ENCODE measurements at places on chromosomes 16 and 17.

DNA sequence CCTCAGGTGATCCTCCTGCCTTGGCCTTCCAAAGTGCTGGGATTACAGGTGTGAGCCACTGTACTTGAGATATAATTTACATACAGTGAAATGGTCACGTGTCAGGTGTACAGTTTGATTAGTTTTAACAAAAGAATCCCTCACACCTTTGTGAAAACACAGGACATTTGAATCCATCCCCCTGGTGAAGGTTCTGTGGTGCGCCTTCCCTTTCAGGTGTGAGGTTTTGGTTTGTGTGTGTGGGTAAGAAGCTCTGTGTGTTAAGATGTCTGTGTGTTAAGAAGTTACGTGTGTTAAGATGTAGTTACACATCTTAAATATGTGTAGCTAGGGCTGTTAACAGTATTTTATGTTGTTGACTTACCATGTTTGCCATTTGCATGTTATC, 4.4 kb downstream of the SEC14L1 start:
- DNase-seq, result no peak

DNA sequence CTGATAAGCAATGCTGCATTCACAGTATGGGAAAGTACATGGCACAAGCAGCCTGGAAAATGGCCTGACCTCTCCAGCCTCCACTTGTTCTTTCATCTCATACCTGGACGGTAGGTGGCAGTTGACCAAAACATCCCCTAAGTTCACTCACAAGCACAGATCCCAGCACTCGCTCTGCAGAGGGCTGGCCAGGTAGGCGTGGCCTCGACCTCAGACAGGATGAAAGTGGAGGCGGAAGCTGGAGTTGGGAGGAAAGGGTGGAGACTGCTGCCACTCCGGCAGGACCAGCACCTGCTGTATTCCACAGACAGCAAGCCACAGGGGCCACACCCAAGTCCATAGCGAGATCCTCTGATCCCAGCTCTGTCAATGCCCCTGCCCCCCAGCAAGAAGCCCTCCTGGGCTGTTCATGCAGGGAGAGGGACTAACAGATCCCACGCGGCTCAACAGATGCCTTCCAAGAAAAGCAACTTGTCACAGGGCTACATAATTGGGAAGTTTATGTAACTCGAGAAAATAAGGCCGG, 31.3 kb downstream of the ZCCHC14 start:
- DNase-seq, result peak; percentile 95

- DNase-seq, result no peak
These were observed 22.1 kb upstream of the MON1B start for GRCh38 chr16:77168901-77169300.

GRCh38 chr17:70369391-70369790, 200.1 kb downstream of the KCNJ2 start:
- DNase-seq, result no peak

DNA sequence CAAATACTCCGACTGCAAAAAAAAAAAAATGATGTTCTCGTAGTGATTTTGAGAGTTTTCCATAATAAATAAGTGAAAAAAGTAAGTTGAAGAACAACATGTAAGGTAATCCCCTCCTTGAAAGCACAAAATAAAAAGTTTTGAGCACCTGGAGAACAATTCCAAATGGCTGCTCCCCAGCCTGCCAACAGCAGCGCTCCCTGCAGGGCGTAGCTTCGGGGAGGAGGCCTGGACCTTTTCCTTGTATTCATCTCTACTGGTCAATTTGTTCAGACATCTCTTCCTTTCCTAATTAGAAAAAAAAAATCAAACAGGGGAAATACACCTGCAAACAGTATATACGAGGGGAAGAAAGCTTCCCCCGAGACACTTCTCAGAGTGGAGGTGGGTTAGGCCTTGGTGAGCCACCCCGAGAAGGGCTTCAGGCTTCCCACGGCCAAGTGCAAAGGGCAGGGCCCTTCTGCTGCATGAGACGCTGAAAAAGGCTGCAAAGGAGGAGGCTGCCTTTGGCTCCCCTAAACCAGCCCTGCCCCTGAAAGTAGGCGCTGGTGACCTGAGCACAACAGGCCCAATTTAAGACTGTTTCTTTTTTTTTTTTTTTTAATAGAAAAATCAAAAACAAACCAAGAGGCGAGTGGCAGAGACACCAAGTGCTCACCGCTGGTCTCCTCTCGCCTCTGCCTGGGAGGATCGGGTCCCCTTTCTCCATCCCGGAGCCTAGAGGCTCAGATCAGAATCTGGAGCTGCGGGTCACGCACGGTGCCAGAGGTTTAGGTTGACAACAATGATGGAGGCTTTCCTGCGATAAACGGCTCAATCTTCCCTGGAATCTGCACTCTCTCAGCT, 193.1 kb upstream of the FOXF1 start:
- no peak for DNase-seq

GRCh38 chr17:66300956-66301355, 1.5 kb upstream of the PRKCA start:
- DNase-seq, result no peak

- DNase-seq, result no peak
These were observed 34.9 kb downstream of the ARHGAP17 start for GRCh38 chr16:24980077-24980793.

DNA sequence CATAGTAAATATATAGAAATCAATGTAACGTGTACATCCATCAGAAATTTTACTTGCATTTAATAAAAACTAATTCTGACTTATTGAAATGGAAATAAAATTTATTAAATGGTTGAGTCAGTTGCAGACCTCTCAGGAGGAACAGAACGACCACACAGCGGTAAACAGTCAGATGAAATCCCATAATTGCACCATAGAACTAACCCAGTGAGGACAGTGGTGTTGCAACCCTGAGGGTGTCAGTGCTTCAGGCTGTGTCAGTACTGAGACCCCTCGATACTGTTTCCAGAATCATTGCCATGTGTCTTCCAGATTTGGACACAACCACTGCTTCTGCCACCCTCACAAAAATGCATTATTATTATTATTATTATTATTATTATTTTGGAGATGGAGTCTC, 29.0 kb upstream of the SSTR2 start:
- no peak for DNase-seq

DNA sequence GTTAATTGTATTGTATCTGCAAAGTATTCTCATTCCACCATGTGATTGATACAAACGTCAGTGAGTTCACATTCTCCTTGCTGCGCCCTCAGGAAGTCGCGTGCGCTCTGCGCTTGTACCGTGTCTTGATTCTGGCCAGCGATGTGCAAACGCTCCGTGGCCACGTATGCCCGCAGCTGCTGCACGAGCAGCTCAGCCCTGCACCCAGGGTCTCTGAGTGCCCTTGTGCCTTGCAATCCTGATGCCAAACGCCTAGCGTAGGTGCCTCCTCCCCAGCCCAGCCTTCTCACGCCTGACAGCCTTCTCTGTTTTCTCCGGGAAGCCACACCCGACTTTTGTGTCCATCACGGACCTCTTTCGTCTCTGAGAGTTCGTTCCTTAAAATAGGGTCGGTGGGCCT, 9.4 kb downstream of the ZNF469 start:
- no peak for DNase-seq
